ENCODE measurements at places on chromosomes 5 and 9.

- no peak for DNase-seq
These were observed 1690.7 kb upstream of the CDH9 start for GRCh38 chr5:28729067-28729466.

DNA sequence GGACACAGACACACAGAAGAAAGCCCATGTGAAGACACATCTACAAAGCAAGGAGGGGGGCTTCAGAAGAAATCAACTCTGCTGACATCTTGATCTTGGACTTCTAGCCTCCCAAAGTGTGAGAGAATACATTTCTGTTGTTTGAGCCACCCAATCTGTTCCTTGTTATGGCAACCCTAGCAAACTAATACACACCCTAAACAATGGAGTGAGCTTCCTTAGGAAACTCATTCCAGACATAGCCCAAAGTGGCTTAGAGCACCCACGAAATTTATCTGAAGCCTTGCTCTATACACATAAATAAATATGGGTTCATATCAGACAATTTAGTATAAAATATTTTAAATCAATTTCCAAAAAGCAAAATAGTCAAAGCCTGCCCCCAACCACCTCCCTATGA is 7.6 kb upstream of the TBC1D2 start:
- no peak for DNase-seq

GRCh38 chr5:56659971-56660370 is 155.4 kb upstream of the MAP3K1 start:
- no peak for DNase-seq

- no peak for DNase-seq
These were observed 735.3 kb upstream of the ZNF608 start for GRCh38 chr5:125481506-125482465.

DNA sequence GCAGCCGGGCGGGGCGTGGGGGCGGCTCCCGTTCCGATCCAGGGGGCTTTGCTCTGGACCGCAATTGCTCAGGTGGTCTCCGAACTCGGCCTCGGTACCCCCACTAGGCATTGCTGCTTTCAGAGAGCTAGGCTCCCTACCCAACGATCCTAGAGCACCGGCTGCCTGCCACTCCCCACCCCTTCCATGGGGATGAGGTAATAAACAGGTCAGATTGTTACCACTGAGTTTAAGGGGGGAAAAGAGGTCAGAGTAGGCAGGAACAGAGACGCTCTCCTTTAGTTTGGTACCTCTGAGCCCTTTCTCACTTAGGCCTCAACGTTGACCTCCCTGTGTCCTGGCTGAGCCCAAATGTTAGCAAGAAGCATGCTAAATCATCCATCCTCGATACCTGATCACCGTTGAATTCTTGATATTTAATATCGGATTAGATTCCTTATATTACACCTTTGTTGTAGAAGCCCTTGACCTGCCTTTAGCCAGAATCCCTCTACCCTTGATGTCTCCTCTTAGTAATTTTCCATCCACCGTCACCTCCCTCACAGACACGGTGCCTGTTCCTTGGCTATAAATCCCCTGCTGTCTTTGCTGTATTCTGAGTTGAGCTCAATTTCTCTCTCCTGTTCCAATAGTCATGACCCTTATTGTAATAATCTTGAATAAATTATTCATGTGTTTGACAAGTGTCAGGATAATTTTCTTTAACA is 588 bp upstream of the PLPP1 start:
- peak; percentile 8 for DNase-seq

- no peak for DNase-seq
These were observed 17.0 kb upstream of the ERGIC1 start for GRCh38 chr5:172816925-172817562.

DNA sequence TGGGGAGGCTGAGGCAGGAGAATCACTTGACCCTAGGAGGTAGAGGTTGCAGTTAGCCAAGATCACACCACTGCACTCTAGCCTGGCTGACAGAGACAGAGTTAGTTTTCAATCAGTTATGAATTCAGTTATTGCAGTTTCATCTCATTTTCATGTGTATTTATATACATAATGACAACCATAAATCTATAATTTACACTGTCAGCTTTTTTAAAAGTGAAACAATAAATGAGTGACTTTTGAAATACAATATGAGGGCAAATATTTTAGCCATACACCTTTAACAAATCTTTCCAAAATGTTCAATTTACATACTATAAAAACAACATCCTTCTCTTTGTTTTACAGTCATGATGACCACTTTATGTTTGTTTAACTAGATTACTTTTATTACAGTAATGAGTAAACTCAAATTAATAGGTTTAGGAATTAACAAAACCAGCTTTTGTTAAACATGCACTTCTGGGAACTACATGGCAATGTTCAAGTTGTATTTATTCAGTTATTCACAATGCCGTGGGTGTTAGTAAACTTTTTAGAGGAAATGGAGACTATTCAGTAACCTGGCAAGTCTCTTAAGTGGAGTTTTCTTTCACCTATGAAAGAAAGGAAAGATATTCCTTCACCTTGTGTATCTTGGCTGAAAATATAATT is 12.7 kb downstream of the TYRP1 start:
- DNase-seq: no peak

DNA sequence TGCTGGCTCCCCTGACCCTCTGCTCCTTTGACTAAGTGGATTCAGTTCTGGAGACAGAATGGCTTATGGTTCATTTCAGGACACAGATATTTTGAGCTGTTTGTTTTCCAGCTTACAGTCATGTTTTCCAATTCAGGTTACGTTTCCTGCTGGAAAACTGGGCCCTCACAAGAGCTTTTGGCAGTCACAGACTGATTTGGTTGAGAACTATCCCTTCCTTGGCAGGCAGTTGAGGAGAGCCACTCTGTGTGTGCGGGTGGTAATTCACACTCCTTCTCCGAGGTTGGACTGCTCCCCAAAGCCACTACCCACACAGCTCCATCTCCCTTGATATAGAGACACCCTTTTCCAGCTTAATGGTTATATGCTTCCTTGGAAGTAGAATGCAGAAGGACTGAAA is 534.5 kb downstream of the TMEM38B start:
- no peak for DNase-seq

DNA sequence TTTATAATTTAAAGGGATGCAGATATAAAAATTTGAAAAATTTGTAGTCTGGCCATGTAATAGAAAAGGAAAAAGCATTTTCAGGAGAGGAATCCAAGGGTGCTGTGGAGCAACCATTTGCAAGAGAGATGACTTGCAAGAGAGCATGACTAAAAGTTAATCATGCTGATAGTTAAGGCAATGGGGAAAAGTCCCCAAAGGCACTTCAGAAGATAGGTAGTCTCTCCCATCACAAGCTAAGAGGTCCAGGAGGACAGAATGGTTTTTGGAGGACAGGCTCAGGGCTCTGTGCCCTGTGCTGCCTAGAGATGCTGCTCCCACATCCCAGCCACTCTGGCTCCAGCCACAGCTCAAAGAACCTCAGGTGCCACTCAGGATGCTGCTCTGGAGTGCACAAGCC is 38.8 kb downstream of the DNAJB5 start:
- DNase-seq: no peak

DNA sequence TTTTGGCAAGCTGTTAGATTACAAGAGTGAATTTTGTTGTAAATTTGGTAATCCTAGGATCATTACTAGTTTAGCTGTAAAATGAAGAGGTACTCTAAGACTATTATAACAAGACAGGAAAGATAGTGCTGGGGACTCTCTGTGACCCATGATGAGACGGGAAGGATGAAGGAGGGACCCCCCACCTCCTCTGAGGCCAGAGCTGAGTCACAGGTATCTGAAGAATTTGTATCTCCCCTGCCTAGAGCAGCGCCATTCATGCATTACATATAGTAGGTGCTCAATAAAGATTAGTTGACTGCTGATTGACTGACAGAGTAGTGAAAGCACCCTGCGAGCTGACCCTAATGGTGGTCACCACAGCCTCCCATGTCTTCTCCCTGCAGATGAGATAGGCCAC is 202.8 kb downstream of the SNX18 start:
- no peak for DNase-seq

- DNase-seq: no peak
These were observed 164.5 kb downstream of the PIK3R1 start for GRCh38 chr5:68380078-68380477.

- no peak for DNase-seq
These were observed 31.0 kb upstream of the SLC1A3 start for GRCh38 chr5:36575361-36575781.

DNA sequence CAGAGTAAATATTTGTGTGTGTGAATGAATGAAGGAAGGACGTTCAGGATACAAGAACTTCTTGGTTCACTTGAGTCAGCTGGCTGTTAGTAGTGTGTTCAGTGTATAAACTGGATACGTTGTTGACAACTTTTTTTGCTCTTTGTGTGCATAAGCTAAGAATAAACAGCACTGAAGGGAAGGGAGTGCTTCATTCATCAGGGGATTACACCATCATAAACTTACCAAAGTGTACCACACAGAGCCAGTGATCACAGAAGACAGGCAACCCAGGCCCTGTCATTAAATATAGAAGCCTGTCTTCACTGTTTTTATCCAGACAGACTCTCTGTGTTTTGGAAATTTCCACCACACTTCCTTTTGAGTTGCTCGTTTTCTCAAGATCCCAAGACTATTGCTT is 55.5 kb upstream of the MEF2C start:
- DNase-seq: no peak

- no peak for DNase-seq
These were observed 85.6 kb downstream of the RAD23B start for GRCh38 chr9:107368696-107369095.

- DNase-seq: no peak
These were observed 126.3 kb upstream of the FOXD4L5 start for GRCh38 chr9:65411336-65411735.

GRCh38 chr9:36337002-36337401 is 63.1 kb downstream of the RNF38 start:
- DNase-seq: no peak

GRCh38 chr5:77280036-77280435 is 69.6 kb downstream of the PDE8B start:
- no peak for DNase-seq

DNA sequence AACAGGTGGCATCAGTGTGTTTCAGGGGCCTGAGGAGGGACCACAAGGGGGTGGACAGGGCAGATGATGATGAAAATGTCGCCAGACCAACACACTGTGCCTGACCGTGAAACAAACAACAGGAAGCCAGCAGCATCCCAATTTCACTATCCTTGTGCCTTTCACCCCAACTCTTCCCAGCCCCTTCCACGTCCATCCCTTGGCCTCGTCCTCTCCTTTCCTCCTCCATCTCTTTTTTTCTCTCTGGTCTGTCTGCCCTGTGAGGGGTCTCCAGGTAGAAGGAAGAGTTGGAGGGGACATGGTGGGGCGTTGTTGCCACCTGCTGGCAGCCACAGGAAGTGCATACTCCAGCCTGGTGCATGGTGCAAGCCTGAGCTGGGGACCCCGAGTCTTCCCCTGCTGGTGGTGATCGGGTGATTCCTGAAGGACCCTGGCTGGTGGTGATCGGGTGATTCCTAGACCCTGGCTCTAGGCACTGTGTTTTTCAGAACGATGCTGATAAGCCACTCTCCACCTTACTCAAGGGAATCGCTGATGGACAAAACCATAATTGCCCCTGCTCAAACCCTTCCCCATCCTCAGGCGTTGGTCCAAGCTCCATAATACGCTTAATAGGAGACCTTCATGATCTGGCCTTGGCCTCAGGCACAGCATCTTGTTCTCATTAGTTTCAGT is 21.7 kb upstream of the NSD1 start:
- peak; percentile 70 for DNase-seq

DNA sequence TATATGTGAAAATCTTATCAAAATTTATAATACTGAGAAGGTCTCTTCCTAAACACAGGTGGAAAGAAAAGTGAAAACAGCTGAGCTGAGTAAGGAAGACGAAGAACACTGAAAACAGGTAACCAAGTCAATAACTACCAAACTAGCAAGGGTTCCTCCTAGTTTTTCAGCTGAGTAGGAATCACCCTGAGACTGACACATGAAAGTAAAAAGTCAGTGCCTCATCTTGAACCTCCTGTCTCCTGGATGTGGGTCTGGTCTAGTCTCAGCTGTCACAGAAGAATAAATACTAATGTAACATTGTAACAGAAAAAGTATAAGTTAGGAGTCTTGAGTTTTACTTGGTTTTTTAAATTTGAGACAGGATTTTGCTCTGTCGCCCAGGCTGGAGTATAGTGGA is 121.0 kb downstream of the MEF2C start:
- DNase-seq: no peak

DNA sequence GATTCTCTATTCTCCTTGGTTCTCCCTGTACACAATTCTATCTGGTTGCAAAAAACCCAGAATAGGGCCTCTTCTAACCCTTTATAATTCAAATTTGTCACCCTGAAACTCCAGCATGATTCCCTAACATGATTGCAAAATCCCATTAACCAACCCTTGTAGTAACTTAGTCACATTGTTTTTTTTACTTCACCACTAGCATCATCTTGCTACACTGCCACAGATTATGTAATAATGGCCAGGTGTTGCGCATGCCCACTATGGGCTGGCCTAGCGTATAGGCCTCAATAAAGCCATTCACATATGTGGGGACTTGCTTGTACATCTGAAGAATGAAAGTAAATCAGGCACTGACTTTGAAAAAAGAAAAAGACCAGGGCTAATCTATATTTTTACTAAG is 25.7 kb downstream of the FAM170A start:
- peak; percentile 67 for DNase-seq

GRCh38 chr5:174420651-174421407 is 303.6 kb upstream of the MSX2 start:
- no peak for DNase-seq

- no peak for DNase-seq
These were observed 46.6 kb downstream of the TMEM252 start for GRCh38 chr9:68493958-68494577.

- DNase-seq: no peak
These were observed 5.6 kb downstream of the SLC2A8 start for GRCh38 chr9:127402401-127403090.

GRCh38 chr5:155982354-155982753 is 344.6 kb upstream of the SGCD start:
- no peak for DNase-seq

GRCh38 chr9:134707031-134707680 is 65.6 kb downstream of the COL5A1 start:
- no peak for DNase-seq

DNA sequence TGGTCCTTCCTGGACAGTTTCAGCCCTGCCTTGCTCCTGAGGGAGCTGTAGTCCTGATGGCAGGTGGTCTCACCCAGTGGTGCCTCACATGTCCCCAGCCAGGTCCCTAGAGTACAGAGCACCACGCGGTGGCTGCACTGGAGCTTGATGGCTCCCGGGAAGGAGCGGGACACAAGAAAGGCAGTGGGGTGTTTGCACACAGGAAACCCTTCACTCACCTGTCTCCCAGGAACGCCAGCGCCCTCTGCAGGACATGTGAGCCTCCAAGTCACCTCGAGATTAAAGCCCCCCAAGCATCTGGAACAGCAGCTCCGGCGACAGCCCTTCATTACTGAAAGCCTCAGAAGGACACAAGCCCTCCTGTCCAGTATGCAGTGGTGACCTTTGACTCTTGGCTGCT is 19.9 kb upstream of the TMEM250 start:
- peak; percentile 74 for DNase-seq

DNA sequence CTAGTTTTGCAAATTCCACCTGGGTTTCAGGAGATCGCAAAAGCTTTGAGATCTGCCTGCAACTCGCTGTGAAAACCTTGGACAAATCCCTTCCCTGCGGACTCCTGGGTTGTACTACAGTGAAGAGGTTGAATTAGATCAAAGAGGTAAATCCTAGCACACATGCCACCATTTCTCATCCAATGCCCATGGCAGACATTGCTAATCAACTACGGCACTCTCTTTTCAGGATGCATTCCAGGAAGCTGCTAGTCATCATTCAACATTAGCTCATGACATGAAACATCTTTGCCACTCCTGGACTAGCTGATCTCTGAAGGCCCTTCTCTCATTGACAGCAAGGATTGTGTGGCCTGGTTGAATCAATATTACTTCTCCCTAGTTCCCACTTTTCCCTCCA is 46.1 kb downstream of the PCDH1 start:
- no peak for DNase-seq

GRCh38 chr9:83065233-83065632 is 2.3 kb upstream of the RASEF start:
- no peak for DNase-seq
